ENCODE measurements at places on chromosomes 12 and 14.
A peak's percentile ranks its signal among the peaks of the same experiment; 100 is the strongest.

DNA sequence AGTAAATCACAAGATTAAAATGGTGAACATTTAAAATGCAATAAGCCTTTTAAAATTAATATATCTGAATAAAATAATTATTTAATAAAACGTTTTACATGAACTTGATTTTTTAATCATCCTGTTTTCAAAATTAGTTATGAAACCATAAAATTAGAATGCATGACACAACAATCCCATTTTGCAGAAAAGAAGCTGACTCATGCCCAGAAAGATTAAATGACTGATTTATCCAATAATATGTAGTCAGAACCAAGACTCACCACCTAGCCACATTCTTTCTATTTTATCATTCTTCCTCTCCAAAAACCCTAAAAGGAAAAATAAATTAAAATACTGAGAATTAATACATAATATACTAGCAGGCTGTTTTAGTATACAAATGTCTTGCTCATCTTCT is 83.0 kb upstream of the LGR5 start:
- no peak for DNase-seq

DNA sequence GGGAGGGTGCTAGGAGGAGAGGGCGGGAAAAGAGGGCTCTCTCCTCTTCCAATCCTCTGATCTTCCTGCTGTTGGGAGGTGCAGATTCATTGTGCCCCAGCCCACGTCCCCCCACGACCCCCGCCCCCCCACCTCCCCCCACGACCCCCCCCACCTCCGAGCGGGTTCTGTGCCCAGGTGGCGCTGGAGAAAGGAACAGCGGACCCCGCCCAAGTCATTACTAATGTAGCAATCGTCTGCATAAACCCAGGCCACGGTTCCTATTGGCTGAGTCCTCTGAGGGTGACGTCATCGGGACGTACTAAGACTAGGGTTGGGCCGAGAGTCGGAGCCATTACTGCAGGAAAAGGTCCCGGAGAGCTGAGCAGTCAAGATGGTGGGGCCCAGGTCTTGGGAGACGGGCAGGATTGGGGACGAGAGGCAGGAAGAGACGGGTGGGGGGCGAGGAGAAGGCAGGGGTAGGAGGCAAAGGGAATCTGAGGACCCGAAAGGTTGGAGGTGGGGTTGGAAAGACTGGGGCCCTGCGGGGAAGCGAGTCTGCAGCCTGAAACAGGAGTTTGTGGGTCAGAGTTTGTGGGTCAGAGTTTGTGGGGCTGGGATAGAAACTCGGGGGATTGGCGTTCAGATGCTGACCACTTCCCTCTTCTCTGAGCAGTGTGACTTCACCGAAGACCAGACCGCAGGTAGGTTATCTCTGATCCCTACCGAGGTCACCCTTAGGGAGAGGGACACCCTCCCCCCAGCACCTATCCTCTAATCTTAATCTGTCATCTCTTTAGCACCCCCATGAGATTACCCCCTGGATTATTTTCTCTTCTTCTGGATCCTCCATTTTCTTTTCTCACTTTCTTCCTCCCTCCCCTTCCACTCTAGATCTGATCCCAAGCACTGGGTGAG is at the start of gene MYL6:
Gene MYL6 (plus strand): TSS at position 331 of the 897 bp plus-strand sequence. CDS start 43 bp downstream, at position 374.
- DNase-seq = peak; percentile 90

- no peak for DNase-seq
Measured at GRCh38 chr12:163406-163986, 50.5 kb downstream of the SLC6A12 start.

DNA sequence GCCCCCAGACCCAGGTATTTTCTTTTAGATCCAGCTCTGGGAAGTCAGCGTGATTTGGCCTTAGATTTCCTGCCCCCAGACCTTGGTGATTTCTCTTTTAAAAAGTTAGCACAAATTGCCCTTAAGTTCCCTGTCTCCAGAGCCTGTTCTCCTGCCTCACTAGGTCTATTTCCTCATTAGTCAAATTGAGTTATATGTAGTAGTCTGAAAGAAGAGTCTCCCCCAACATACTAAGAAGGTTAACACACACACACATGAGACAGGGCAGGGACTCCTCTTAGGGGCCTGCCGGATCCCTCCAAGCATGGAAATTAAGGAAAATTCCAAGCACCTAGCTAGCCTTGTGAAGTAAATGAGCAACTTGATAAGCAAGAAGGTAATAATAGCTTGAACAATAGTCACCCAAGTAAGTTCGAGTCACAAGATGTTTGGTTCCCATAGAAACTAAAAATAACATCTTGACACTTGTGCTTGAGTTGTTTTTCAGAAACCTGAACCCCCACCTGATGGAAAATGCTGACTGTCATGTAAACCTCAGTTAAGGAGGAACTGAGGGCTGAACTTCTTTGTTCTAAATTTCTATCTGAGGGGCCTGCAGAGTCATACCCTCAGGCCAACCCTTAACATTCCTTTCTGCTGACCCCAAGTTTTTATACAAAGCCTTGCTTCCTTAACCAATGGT is 51.6 kb downstream of the CAND1 start:
- DNase-seq = no peak

DNA sequence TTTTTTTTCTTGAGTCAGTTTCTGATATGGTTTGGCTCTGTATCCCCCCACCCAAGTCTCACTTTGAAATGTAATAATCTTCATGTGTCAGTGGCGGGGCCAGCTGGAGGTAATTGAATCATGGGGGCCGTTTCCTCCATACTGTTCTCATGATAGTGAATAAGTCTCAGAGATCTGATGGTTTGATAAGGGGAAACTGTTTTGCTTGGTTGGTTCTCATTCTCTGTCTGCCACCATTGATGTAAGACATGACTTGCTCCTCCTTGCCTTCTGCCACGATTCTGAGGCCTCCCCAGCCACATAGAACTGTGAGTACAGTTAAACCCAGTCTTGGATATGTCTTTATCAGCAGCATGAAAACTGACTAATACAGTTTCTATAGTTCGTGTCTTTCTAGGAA is 42.9 kb downstream of the WNK1 start:
- DNase-seq = no peak

- DNase-seq = no peak
Measured at GRCh38 chr12:80710727-80711449, 3.5 kb downstream of the MYF6 start.

DNA sequence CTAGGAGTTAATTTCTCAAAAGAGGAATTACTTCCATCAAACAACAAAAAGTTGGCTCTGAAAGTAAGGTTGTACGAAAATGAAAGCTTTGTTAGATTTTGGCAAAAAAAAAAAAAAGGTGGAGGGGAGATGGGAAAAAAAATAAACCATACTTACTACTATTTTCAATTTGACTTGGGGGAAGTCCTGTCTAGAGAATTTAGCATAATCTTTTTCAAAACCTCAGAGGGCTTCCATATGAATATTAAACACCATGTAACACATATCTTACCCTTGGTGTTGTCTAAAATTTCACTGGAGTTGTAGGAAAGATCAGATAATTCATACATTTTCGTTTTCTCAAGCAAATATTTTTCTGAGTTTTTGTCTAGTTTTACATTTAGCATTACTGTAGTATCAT is 17.5 kb downstream of the GRIP1 start:
- DNase-seq = no peak

GRCh38 chr14:106586098-106586704 is 1059.8 kb downstream of the TMEM121 start:
- peak; percentile 59 for DNase-seq

GRCh38 chr12:59085690-59086089 is 165.4 kb upstream of the LRIG3 start:
- DNase-seq = no peak

DNA sequence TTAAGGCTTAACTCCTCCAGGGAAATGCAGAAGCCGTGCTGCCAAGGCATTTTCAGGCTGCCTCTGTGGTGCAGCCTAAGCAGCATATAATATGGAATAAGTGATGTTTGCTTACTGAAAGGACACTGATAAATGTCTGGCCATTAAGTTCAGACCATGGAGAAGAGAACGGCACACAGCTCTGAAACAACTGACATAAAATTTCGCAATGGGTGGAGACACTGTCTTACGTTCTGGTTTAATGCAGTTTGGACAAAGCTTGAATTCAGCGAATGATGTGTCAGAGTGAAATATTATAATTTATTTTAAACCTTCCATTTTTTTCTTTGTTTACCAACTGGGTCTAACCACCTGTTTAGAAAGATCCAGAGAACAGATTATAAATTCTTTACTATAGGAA is 27.2 kb upstream of the NRXN3 start:
- no peak for DNase-seq

DNA sequence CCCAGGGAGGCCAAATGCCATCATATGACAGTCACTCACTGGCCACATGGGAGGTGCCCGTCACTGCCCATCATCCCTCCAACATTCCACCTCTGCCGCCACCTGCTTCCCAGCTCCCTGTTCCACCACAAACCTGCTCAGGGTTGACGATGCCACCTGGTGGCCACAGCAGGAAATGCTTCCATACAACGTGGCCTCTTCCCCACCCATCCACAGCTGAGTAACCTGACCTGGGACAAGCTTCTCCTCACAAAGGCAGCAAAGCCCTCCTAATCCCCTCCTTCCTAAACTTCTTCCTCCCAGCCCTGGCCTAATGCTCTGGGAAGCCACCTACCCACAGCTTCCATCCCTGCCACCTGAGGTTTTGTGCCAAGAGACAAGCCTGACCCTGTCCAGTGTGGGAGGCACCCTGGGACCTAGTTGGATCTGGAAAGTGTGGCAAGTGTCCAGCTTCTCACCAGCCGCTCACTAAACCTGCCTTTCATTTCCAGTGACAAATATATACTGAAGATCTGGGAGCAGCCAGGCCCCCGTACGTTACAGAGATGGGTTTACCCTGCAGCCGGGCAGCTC is 4.3 kb downstream of the DEGS2 start:
- peak; percentile 16 for DNase-seq

DNA sequence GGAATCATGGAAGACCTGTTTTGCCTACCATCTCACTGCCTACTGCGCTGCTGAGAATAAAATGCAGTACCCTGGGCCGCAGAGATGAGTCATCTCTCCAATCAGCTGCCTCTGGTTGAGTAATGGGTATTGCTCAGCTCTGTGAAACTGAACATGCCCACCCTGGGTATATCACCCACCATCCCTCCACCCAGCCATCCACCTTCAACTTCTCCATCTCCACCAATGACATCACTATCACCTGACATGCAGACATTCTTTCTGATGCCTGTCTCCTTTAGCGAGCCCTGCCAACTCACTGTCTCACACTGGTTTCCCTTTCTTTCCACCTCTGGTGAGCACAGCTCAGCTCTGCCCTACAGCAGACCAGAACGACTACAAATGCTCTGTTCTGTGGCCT is 33.6 kb downstream of the E2F7 start:
- no peak for DNase-seq

DNA sequence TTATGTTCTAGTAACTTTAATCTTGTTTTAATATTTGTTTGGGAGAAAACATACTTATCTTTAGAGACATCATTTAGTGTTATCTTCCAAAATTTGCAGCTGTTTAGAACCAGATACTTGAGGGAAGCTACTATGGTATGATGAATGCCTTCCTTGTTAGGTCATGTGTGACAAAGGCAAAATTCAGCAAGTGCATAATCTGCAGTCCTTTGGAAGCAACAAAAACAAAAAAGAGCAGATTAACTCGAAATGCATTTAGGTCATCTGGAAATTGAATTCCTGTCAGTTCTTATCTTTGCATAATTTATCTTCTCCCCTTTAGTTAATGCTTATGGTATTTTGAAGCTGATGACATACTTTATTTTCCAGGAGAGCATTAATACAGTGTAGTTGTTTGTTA is 3.5 kb downstream of the FBXO34 start:
- DNase-seq = no peak

GRCh38 chr12:23041774-23042173 is 416.8 kb downstream of the ETNK1 start:
- DNase-seq = no peak

DNA sequence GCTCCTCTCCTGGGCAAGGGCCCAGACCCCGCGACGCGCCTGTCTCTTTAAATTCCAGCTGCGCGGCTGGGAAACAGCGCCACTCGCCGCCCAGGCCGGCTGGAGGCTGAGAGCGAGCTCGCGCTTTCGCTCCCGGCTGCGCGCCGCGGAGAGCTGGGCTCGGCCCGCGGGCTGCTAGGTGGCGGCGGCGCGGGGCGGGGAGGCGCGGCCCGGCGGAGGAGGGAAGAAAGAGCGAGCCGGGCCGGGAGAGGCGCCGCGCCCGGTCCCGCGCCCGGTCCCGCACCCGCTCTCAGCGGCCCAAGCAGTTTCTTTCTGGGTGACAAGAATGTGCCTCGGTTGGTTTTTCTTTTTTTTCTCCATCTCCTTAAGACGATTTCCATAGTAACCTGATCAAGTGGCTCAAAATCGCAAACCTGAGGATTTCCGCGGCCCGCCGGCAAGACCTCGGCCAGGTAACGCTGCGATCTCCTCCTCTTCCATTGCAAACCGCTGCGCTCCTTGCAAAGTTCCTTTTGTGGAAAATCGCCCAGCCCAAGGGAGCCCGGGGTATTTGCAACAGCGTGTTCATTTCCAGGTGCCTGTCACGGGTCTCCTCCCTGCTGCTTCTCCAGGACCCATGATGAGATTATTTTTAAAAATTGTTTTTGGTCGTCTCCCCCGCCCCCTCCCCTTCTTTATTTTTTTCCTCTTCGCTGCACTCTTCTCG is 259.5 kb upstream of the E2F7 start:
- peak; percentile 76 for DNase-seq

DNA sequence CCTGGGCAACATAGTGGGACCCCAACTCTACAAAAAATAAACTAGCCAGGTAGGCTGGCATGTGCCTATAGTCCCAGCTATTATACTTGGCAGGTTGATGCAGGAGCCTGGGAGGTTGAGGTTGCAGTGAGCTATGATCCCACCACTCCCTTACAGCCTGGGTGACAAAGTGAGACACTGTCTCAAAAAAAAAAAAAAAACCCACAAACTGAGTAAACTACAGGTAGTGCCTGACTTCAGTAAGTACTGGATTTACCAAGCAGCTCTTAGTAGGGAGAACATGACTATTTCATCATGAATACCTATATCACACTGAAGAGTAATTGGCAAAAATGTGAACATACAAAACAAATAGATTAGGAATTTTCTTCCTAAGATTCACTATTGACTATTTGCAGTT is 32.4 kb upstream of the AP4S1 start:
- DNase-seq = no peak

DNA sequence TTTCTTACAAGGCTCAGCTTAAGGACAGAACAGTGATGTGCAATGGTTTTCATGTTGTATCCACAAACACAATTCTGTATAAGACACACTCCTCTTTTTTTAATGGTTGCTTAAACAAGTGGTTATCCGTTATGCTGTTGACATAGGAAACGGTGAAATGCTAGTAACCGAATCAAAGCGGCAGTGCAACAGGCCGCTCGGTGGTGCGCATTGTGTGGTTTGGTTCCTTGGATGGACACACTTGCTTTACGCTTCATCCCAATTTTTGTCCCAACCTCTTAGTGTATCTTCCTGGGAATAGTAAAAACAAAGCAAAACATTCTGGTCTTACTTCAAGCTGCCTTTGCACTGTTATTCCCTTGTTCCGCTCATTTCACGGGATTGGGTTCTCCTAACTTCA is 650 bp upstream of the PTGER2 start:
- no peak for DNase-seq
